H1 (cell line): ENCODE measurements at places on chromosomes 16 and 17.

GRCh38 chr16:58264961-58265479 is 29.8 kb downstream of the PRSS54 start:
- no peak for DNase-seq

- no peak for DNase-seq
These were observed 128.9 kb upstream of the PMFBP1 start for GRCh38 chr16:72300892-72301291.

- no peak for DNase-seq
These were observed 106.4 kb upstream of the TOB1 start for GRCh38 chr17:50972577-50972976.

- DNase-seq: no peak
These were observed 71.8 kb downstream of the CACNG1 start for GRCh38 chr17:67116045-67116575.

DNA sequence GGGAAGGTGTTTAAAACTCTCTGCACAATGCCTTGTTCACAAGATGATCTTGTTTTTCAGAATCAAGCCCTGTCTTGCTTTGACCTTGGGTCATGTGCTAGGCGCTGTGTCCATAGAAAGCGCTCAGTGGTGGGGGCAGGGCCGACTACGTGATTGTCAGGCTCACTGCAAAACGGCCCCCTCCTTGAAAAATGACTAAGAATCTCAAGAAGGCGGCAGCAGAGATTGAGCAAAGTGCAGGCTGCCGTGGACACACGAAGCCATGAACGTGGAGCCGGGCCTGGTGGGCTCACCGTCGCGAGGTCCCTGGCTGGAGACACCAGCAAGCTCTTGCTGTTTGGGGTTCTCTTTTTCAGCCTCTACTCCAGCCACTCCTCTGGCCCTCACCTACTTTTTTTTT is 10.2 kb downstream of the ATP2C2 start:
- DNase-seq: no peak

- peak; percentile 49 for DNase-seq
These were observed 492.3 kb downstream of the NPIPA7 start for GRCh38 chr16:16871196-16871595.

- peak; percentile 41 for DNase-seq
These were observed 89.9 kb downstream of the C16orf78 start for GRCh38 chr16:49463529-49463928.

- DNase-seq: no peak
These were observed 8.7 kb downstream of the TMEM204 start for GRCh38 chr16:1542166-1542500.

DNA sequence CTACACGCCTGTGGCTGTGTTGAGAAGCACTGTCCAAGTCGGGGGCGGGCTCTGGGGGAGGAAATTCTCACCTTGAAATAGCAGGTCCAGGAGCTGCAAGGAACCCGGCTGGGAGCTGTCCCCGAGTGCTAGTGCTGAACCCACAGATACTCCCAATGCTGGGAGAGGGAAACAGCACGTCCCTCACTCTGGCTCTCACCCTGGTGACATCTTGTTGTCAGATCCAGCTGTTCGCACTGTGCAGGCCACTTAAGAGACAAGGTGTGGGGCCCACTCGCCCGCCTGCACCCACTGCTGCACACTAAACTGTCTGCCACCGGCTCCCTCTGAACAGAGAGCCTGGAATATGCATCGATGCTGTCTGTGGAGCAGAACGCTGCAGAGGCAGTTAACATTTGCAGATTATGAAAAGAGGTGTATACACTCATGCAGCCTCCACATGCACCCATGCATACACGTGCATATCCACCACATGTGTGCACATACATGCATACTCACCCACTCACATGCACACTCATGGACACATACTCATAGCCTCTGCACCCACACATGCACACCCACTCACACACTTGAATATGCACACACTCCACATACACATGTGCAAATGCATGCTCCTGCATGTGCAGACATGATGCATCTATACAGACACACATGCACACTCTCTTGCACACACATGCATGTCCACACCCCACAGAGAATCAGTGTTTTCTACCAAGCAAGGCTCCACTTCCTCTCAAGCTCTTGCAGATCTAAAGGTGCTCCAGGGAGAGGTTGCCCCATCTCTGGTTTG is 42.0 kb downstream of the MGAT5B start:
- DNase-seq: peak; percentile 44

DNA sequence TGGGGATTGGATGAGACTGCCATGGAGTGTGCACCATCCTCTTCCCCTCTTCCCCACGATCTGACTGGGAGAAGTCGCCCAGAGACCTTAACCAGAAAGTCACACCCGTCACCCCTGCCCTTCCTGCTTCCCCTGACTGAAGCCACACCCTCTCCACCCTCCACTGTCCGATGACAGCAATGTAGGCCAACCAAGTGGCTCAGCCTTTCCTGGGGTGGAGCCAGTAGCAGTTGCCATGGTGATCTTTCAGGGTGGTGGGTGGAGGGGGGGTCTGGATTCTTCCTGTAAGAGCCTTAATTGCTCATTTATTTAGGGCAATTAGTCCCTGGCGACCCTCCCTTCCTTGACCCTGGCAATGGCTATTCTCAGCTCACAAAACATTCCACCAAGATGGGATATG is 37.5 kb upstream of the PHB1 start:
- DNase-seq: no peak

- DNase-seq: no peak
These were observed 133.7 kb upstream of the MON1B start for GRCh38 chr16:77057161-77057774.

GRCh38 chr17:795721-796120 is 13.6 kb downstream of the MRM3 start:
- no peak for DNase-seq

DNA sequence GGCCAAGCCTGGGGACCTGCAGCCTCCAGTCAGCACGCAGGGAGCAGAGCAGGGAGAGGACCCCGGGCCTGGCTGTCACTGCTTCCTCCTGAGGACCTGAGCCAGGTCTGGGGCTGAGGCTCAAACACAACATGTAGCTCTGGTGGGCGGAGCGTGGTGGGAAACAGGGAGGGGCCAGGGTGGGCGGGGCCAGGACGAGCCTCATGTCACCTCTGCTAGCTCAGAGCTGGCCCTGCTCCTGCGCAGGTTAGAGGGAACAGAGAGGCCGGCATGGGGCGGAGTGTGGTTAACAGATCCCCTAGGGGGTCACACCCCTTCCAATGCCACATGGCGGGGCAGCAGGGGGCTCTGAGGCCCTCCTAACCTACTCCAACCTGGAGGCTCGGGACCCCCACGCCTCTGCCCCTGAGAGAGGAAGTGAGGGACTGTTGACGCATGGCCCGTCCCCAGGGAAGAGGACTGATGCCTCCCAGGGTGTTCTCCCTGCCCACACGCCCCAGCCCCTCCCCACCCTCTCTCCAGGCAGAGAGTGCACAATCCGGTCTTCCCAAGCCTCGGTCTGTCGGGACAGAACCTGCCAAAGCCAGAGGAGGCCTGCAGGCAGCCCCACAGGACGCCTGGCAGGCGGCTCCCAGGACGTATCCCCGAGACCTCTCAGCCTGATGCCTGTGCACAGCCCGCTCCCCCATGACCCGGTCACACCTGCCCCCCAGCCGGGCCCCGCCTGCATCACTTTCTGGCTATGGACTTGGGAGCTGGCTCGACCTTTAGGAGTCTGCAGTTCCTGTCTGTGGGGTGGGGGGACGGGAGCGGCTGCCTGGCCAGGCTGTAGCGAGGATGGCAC is 15.2 kb downstream of the PIEZO1 start:
- peak; percentile 60 for DNase-seq

DNA sequence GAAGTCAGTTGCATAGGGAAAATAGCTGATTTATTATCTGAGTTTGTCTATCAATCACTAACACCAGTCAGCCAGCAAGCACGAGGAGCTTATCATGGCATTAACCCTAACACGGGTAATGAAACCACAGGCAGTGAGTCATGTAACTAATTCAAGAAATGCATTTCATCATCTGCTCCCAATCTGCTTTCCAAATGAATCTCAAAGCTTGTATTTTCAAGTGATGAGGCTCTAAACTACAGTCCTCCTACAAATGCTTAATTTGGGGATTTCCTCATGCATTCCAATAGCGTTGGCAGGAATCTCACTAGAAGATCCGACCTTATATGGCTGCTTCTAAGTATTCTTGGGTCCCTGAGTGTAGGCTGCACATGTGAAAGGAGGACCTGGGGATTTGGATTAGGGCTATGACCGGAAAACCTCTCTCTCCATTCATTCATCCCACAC is 118.4 kb upstream of the HSBP1 start:
- no peak for DNase-seq

GRCh38 chr17:75637551-75637950 is 4.3 kb downstream of the SMIM5 start:
- no peak for DNase-seq

DNA sequence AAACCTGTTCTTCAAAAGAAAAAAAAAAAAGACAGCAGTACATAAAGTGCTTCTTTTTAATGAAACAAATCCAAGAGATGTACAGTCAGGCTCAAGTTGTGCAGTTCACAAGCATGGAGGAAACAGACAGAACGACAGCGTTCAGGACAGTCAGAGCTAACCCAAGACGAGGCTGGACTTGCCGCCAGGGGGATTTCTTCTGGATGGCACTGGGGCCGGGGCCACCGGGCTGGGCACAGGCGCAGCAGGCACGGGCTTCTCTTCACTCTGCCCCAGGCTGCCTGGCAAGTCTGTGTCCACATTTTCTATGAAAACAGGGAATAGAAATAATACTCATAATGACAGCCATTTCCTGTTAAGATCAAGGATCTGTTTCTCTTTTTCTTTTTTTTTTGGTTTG is 4.4 kb upstream of the NT5C start:
- no peak for DNase-seq

DNA sequence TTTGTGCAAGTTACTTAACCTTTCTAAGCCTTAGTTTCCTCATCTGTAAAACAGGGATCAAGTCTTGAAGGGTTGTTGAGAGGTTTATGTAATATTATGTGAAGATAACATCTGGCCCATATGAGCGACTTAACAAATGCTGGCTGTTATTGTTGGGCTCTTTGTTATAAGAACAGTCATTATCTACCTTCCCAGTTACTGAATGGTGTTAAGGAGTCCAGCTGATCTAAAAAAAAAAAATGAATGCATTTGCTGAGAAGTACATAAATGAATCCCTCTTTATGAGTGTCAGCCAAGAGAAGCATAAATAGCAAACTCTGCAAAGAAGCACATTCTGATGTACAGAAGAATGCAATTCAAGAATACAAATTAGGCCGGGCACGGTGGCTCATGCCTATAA is 24.3 kb upstream of the MED13 start:
- DNase-seq: no peak

GRCh38 chr16:3122926-3123570 is 10.7 kb downstream of the ZNF205 start:
- no peak for DNase-seq
